Activated T-helper 9 cell treated with anti-CD3 and anti-CD28 coated beads, Interleukin-2, amount 50 U/mL, for 16 hours (primary cell): ENCODE measurements at places on chromosomes 5 and 9.

GRCh38 chr5:68114378-68115040 lies 101.0 kb upstream of the PIK3R1 start:
- no peak for DNase-seq

DNA sequence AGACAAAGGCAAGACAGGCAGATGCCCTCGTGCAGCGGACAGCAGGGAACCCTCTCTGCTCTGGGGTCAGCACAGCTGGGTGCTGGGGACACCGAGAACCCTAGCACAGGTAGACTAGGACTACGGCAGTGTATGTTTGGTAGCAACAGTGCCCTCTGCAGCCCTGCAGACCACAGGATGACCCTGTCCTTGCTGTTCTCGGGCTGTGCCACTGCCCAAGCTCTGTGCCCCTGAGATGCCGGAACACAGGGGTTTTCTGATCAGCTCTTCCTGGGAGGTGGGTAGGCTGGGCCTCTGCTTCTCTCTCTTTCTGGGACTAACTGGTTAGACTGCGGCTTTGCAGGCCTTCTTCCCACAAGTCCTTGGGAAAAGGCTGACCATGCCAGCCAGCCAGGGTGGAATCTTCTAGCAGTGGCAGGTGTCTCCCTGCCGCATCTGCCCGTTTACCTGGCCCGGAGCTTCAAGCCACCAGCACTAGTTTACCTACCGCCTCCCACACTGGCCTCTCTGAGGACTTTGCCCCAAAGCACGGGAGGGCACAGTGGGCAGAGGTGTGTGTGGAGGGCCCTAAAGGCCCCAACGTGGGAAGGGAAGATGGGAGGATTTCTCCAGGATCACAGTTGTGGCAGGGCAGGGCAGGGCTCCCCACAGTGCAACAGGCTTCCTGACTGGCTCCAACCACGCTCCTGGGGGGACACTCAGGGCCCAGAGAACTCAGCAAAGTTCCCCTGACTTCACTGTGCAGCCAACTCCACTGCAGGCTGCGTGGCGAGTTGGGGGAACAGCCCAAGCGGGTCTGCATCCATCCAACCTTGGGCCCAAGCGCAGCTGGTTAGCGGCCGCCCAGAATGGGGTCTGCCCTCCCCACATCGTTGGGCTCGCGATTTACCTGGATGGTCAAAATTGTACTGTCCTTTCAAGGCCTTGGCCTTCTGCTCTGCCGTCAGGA lies 1.2 kb downstream of the UCK1 start:
- DNase-seq: no peak

DNA sequence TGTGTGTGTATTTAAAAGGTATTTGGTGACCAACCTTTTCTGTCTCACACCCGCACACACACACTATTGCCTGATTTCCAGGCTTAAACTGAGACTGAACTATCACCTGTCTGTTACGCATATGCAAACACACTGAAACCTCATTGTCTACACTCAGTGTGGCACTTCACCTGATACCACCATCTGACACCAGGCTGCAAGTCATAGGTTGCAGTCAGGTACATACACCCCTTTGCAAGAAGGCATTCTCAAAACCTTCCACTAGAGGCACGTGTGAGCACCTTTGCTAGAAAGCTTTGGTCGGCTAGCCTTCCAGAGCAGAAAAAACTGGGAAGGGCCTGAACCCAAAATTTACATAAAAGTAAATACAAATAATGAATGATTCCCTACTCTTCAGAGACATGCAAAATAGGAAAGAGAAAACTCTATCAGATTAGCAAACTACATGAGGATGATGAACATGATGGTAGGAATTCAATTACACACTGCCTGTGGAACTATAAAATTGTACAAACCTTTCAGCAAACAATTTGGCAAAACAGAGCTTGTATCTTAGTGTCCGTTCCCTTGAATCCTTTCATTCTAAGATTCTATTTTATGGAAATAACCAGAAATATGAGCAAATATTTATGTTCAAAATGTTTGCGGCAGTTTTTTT lies 5.9 kb upstream of the FOXD1 start:
- DNase-seq: no peak

DNA sequence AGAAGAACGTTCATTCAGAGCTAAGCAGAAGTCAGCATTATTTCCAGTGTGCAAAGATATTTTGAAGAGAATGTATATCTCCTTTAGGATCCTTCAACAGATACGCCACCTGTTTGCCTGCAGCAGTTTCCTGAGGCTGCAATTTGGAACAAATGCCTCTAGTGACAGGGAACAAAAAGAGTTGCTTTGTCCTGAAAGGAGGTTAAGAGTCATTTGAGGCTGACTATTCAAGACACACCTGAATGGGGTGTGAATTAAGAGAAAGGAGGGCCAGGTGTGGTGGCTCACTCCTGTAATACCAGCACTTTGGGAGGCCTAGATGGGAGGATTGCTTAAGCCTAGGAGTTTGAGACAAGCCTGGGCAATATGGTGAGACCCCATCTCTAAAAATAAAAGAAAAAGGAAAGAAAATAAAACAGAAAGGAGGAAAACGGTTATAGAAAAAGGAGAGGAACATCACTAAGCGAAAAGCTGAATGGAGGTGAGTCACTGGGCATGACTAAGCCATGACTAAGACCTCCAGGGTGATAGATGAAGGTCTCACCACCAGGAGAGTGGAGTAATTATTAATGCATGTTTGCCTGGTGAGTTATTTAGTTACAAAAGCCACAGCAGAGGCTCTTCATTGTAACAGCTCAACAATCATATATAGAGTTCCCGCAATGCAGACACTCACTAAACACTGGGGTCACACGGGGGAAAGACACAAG lies 255.2 kb upstream of the TNC start:
- no peak for DNase-seq

- DNase-seq: no peak
These were observed 378.6 kb downstream of the GADD45G start for GRCh38 chr9:89983411-89983810.

DNA sequence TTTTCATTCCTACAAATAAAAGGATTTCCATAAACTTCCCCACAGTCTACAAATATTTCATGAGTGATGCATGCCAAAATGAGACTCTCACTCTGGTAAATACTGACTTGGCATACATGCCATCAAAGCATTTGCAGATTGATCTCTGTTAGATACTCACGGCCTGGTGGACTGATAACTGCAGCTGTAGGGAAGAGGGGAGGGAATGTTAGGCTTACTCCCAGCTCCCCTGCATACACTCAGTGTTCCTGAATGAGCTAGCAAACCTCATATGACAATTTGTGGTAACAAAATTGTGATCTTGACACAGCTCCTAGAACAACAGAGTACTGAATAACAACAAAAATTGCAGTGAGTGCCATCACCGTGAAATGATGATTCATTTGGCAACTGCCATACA lies 435.3 kb downstream of the NR2F1-AS1 start:
- DNase-seq: no peak

GRCh38 chr5:33969572-33970452 lies 14.7 kb downstream of the SLC45A2 start:
- no peak for DNase-seq

GRCh38 chr5:41863871-41864486 lies 6.2 kb downstream of the OXCT1 start:
- DNase-seq: no peak

DNA sequence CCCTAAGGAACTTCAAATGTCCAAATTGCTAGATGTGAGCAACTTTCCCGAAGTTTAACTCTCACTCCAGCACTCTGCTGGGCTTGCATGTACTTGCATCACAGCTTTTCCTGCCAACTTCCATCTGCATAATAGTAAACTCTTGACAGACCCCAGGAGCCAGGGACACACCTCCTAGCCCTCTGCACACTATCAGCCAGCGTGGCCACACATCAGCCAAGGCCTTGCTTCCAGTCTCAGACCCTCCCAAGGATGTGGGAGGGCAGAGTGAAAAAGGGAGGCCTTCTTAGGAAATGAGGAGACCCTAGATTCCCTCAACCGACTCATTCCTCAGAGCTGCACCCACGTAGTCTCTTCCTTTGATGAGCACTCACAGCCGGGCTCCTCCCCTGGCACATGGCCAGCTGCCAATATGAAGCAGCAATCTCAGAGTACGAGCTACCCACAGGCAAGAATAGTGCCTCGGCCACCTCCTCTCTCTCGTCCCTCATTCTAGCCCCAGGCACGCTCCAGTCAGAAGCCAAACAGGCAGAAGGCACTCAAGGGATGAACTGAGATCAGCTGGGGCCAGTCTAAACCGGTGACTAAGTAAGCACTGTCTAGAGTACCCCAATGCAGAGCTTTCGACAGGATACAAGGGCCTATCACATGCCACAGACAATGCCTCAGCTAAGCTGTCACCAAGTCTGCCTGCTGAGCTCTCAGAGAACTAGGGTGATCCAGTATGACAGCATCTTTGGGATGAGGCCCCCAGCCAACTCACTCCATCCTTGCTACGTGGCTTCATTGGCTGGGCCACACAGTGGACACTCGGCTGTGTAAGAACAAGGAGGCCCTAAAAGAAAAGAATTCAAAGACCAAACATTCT lies 2.3 kb downstream of the P4HA2 start:
- no peak for DNase-seq

DNA sequence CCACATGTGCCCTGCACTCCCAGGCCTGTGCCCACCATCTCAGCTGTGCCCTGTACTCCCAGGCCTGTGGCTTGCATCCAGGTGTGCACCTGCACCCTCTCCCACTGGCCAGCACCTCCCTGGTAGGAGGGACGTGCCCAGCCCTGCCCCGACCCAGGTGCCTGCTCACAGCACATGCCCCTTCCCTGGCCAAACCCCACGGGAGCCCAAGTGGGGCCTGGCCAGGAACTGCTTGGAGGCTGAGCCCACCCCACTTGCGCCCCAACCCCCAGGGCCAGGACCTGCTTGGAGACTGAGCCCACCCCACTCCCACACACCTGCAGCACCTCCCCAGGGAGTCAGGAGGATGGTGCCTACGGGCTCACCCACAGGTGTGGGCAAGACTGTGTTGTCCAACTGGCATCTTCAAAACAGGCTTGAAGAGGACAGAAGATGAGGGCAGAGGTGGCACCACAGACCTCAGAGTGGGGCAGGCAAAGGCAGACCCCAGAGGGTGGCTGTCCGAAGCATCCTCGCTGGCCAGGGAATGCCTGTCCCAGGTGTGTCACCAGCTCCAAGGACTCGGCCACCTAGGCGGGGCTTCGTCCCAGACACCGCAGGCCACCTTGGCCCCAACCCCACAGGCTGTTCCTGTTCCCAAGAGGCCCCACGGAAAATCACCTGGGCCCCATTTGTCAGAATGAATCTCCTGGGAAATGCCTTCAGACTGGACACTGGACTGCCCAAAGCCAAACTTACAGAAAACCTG lies 10.8 kb downstream of the ZDHHC11B start:
- DNase-seq: no peak

- no peak for DNase-seq
These were observed 45.7 kb downstream of the PRDM6 start for GRCh38 chr5:123134653-123135181.

DNA sequence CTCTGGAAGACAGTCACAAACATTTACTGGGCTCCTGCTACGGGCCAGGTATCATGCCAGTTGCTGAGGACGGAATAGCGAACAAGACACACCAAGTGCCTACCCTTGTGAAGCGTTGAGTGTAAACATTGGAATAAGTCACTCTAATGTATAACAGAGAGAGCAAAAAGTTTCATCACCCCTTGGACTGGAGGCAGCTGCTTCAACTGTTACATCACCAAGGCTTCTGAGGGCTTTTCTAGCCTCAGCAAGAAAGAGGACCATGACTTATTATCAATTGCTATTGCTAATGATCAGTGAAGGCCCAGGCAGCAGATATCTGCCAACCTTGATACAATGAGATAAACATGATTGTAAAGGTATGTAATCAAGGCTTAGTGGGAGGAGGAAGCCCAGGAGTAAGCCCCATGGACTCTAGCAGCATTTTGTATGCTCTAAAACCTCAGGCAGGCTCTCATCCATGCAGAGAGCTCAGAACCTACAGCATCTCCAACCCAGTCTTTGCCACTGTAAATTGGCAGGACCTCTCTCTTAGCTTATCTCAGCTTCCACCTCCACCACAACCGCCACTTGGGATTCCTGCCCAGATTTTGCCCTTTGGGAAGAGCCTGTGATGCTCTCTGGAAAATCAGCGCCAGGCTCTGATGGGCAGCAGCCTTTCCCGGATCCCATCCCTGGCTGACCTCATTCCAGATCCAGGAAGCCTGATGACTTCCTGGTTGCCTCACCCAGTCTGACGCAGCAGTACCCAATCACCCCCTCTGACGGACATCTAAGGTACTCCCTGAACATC lies 54.5 kb downstream of the ADAM19 start:
- no peak for DNase-seq

DNA sequence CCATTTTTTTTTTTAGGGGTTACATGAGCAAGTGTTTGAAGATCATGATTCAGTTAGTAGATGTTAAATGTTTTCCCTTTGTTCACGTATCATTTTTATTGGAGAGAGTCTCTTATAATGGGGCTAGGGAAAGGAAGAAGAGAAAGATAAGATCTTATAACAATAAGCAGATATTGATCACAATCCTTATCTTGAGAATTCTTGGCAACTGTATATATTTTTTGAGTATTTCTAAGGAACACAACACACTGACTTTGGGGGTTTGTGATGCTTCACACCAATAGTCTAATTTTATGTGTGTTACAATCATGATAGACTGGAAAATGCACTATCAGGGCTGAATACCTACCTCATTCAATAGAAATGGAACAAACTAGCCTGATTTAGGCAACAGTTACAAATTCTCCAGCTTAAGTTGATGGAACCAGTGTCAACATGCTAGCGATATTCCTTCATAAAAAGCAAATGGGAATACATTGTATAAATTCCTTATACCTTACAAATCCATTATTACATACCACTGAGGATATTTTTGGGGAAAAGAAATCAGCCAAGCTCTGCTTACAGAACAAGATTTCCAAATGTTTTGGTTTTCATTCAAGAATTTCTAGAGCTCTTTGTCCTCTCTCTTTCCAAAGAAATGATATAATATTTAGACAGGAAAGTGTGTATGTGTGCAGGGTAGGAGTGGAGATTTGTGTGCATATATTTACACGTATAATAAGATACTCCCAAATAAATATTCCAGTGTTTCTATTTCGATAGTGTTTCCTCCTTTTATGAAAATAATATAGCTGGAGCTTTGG lies 41.5 kb downstream of the SVEP1 start:
- no peak for DNase-seq
